ENCODE measurements at places on chromosomes 6 and 20.

DNA sequence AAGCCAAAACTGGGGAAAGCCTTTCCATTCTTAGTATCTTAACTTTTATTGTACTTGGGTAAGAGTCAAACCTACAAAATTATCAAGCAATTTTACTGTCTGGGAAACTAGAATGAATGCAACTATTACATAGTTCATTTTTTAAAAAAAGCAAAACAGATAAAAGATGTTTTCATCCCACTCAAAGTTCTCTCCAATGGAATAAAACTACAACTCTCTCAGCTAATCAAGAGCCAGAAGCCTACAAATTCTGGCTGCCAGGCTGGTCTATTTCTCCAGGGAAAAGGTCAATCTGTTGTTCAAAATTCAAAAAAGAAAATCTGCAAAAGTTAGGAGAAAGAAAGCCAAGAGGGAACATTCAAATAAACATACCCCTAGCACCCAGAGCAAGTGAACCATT is 56.2 kb downstream of the COL12A1 start:
- DNase-seq, result no peak

GRCh38 chr6:16409531-16410441 is 171.4 kb downstream of the GMPR start:
- peak; percentile 37 for DNase-seq

DNA sequence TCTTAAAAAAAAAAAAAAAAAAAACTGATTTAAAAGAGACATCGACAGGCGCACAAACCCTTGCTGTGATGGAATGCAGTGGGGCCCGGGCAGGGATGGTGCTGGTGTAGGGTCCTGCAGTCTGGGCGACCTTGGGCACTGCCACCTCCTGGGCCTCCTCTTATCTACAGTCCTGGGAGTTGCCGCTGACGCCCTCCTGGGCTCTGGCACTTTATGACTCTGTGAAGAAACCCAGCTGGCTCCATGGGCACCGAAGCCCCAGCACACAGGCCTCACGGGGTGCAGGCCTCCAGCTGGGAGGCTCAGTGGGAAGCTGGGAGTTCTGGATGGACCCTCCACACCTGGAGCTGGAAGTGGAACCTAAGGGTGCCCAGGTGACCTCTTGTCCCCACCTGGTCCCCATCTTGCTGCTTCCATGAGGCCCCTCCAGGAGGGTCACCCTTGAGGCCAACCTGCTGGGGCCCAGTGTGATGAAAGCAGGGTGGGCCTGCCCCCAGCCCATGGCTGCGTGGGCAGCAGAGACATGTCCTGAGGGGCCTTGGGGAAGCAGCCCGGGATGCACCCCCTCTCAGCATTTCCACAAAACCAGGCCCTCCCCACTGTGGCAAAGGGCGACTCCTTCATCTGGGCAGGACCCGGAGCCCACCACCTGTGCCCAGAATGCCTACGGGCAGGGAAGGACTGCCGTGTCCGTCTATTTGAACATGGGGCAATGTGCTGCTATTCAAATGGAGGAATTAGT is 104.9 kb downstream of the ASXL1 start:
- DNase-seq, result no peak

- DNase-seq, result peak; percentile 82
These were observed 219.3 kb downstream of the ARHGAP18 start for GRCh38 chr6:129490521-129491255.

DNA sequence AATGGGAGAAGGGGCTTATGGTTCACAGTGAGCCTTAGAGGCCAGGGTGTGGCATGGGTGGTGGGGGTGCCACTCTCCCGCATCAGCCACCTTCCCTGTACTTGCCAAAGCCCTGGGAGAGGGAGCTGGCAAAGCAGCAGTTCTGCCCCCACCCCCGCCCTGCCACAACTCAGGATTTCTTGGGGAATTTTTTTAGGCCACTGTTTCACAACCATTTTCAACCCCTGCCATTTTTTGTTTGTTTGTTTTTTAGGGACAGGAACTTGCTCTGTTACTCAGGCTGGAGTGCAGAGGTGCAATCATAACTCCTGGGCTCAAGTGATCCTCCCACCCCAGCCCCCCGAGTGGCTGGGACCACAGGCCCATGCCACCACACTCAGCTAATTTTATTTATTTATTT is 22.4 kb upstream of the TM9SF4 start:
- DNase-seq, result no peak

GRCh38 chr6:28794175-28795002 is 129.4 kb downstream of the TRIM27 start:
- DNase-seq, result no peak

DNA sequence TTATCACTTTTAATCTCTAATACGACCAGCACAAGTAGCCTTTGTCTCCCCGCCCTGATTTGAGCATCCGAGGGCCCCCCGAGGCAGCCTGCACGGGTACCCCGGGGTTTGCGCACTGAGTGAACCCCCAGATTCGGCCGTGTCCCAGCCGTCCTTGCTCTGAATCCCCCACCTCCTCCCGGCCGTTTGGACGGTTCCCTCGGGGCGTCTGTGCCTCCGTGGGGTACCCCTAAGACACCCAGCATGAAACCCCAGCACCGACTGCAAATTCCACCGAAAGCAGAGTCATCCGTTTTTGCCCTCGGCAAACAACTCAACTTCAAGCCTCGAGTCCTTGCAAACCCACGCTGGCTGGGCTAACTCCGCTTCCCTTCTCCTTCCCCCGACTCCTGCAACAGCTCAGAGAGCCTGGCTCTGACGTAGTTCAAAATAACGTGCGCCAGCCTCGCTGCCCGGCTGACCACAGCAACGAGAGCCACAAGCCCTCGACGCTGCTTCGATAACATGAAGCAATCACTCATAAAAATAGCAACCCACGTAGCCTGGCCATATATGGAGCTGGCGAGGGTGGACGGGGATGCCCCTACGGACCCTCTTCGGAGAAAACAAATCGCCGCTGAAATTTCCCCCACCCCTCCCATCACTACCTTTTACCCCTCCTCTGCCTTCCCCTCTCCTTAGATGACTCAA is 764 bp upstream of the SNAP25 start:
- no peak for DNase-seq

- no peak for DNase-seq
These were observed 20.7 kb downstream of the TXLNB start for GRCh38 chr6:139271056-139271455.

DNA sequence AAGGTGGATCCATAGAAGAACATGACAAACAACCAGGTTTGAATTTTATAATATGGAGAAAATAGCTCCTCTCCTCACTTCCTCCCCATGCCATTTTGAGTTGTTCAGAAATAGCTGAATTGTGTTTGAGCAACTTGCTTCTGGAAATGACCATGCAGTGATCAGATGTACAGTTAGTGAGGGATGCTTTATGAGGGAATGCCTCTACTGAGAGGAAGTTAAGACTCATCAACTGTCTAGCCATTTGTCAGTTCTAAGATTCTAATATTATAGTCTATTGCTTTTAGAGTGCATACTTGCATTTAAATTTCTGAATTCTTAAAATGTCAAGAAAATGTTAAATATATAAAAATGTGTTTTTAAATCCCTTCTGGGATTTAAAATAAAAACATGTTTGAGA is 3.8 kb downstream of the LAMA2 start:
- no peak for DNase-seq

DNA sequence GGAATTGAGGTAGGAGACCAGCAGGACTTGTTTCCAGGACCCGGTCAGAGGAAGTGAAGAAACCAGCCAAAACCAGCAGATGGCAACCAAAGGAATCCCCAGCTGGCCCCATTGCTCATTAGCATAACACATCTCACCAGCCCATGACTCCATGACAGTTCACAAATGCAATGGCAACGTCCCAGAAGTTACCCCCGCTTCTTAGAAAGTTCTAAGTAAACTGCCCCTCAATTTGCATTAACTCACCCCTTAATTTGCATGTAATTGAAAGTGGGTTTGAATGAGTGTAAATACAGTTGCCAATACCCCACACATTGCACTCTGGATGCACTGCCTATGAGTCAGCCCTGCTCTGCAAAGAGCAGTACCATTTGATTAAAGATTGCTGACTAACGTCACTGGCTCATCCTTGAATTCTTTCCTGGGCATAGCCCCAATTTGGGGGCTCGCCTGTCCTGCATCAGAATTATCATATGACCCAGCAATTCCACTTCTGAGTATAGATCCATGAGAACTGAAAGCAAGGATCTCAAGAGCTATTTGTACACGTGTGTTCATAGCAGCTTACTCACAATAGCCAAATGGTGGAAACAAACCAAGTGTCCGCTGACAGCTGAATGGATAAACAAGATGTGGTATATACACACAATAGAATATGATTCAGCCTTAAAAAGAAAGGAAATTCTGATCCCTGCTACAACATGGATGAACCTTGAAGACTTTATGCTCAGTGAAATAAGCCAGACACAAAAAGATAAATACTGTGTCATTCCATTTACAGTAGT is 36.4 kb downstream of the MYLK4 start:
- no peak for DNase-seq

- no peak for DNase-seq
These were observed 16.5 kb upstream of the UBE2J1 start for GRCh38 chr6:89368999-89369398.

GRCh38 chr6:1080453-1081337 is 231.2 kb upstream of the FOXQ1 start:
- no peak for DNase-seq

Measured in Jurkat, Clone E6-1 (cell line).